ENCODE measurements at places on chromosomes 3 and 15.
A peak's percentile ranks its signal among the peaks of the same experiment; 100 is the strongest.

GRCh38 chr3:136535906-136536305 is 216.3 kb downstream of the STAG1 start:
- peak; percentile 74 for DNase-seq

DNA sequence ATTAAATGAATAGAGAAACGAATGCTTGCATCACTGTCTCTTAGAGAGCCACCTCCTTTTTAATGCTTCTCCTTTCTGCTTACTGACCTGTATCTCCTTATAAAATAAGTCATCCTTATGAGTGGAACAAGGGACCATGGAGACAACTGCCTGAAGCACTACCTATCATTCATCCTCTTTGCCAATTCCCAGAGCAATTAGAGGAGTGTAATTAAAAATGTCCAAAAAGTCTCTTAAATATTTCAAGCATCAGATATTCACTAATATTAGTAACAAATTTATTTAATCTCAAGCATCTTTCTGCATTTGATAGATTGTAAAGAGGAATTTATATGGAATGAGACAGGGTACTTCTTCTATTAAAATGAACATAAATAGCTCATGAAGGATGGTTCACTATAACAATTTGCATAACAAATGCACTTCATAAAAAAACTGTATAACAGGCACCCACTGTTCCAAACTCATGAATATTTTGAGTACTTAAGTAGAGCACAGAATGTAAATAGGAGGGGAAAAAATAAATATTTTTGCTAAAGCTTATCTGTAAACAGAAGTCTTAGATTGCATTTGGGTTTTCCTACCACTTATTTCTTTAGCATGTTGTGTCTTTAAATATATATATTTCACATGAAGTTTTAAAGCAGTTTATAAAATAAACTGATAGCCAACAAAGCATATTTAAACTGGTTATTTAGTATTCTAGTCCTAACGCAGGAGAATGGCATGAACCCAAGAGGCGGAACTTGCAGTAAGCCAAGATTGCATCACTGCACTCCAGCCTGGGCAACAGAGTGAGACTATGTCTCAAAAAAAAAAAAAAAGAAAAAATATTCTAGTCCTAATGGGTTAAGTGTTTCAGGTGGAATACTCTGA is 269.3 kb downstream of the TBL1XR1 start:
- DNase-seq = no peak

- DNase-seq = peak; percentile 37
Measured at GRCh38 chr3:31550452-31551251, 17.9 kb downstream of the STT3B start.

DNA sequence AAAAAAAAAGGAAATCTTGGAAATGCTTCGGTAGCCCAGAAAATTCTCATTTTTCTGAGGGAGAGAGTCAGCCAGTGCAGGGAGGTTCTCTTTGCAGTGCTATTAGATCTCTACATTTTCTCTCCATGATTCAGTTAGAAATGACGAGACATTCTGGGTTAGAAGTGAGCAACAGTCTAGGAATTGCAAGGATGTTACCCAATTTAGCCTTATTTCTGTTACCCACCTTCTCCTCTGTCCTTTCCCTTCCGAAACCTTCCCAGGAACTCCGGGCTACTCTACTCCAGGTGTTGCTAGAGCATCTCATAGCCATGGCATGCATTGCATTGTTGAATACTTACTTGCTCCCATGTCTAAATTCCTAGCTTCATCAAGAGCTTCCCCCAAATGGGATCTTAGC is 106.8 kb downstream of the EDEM1 start:
- DNase-seq = no peak

- no peak for DNase-seq
Measured at GRCh38 chr3:42088803-42089530, 2.2 kb upstream of the TRAK1 start.

- peak; percentile 48 for DNase-seq
Measured at GRCh38 chr15:38535491-38536200, 29.0 kb downstream of the RASGRP1 start.

GRCh38 chr3:178526291-178526690 is 9.9 kb upstream of the KCNMB2 start:
- no peak for DNase-seq

GRCh38 chr3:194197981-194198695 is 62.2 kb downstream of the HES1 start:
- no peak for DNase-seq

- DNase-seq = no peak
Measured at GRCh38 chr3:134908271-134908670, 113.2 kb downstream of the EPHB1 start.

GRCh38 chr3:85821130-85821756 is 862.5 kb downstream of the CADM2 start:
- DNase-seq = peak; percentile 27

DNA sequence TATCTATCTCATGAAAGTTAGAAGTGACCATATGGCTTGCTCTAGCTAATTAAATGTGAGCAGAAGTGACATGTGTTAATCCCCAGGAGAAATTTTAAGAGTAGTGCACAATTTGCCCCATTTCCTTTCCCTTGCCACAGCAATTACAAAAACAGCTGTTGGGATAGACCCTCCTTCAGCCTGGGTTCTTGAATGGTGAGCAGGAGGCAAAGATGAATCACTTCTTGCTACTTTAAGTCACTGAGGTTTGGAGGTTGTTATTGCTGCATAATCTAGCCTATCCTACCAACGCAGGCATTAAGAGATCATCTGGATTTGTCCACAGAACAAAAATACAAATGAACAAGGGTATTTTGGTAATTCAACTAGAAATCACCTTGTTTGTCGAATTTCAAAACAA is 51.7 kb upstream of the CAPN7 start:
- DNase-seq = peak; percentile 18

DNA sequence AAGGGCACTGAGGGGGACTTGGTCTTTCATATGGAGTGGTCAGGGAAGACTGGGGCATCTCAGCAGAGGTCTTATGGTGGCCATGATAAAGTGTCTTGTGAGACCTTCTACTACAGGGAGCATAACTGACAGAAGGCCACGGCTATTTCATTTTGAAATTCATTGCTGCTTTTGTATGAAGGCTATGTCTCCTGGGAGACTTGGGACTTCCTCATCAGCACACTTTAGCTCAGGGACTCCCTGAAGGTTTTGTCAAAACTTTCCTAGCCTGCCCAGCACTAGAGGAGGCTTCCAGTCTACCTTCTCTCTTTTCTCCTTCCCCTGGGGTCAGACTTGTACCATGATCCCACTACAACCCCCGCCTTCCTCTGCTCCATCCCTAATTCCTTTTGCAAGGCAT is 77.2 kb upstream of the RASGRF1 start:
- DNase-seq = no peak

DNA sequence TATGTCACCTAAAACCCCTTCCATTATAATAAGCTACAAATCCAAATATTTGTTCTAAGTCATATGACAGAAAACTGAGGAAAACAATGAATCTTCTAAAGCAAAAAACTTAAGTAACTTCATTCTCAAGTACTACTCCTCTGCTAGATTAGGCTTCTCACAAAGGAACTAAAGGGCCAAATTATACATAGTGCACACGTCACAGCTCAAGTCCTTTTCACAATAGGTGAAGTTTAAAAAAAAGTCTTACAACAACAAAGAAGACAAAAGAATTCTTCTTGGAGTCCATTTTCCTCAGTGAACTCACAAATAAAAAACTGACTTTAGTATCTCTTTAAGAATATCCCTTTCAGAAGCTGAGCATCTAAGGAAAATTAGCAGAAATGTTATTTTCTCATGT is 479.9 kb downstream of the MAGI1 start:
- no peak for DNase-seq

DNA sequence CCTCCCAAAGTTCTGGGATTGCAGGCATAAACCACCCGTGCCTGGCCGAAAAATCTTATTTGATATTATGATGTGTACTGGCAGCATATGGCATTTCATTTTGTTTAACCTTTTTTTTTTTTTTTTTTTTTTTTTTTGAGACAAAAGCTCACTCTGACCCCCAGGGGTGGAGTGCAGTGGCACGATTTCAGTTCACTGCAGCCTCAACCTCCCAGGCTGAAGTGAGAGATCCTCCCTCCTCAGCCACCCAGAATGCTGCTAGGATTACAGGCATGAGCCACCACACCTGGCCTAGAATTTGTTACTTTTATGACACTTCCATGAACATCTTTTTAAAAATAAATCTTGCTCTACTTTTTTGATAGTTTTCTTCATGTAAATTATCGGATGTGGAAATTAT is 12.0 kb downstream of the TERB2 start:
- DNase-seq = no peak

DNA sequence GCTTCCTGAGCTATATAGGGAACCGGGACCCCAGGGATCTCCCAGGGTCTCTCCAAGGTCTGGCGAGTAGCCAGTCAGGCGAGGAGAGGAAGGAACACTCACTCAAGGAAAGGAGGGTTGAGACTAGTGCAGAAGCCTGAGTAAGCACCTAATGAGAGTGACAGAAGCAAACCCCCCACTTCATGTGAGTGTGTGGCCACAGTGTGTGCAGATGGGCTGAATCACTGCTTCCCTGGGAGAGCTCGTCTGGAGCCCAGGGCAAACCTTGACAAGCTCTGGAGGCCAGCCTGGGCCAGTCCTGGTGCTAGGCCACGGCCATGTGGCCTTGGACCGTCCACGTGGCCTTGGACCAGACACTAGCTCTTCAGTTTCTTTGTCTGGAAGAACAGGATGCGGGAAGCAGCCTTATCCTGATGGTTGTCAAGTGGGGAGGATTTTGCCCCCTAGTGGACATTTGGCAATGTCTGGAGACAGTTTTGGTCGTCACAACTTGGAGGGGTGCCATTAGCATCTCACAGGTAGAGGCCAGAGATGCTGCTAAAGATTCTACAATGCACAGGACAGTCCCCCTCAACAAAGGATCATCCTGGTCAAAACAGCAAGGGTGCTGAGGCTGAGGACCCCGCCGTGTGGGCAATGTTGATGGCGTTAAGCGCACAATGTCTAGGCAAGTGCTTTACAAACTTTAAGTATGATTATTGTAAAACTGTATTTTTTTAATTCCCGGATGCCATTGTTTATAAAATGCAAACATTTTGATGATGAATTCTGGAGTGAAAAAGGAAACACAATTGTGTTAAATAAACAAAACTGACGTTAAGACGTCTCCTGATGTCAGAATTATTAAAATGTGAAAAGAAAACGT is 34.8 kb upstream of the CTSH start:
- peak; percentile 79 for DNase-seq

- peak; percentile 51 for DNase-seq
Measured at GRCh38 chr3:49785565-49786356, 581 bp downstream of the IP6K1 start.

DNA sequence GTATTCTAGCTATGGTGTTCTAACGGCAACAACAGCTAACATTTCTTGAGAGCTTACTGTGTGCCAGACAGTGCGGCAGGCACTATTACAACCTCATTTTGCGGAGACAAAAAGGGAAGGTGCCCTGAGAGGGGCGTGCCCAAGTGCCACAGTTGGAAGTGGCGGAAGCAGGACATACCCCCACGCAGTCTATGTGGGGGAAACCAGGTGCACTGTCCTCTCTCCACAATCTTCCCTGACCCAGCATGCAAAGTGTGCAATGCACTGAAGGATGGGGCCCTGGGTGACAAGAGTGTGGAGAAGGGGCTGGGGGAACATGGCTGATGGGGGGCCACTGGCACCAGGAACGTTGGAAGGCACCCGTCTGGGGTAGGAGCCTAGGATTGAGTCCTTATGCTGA is 8.6 kb downstream of the ANP32A start:
- no peak for DNase-seq

GRCh38 chr3:175447521-175447920 is 588.4 kb downstream of the NAALADL2 start:
- DNase-seq = no peak

DNA sequence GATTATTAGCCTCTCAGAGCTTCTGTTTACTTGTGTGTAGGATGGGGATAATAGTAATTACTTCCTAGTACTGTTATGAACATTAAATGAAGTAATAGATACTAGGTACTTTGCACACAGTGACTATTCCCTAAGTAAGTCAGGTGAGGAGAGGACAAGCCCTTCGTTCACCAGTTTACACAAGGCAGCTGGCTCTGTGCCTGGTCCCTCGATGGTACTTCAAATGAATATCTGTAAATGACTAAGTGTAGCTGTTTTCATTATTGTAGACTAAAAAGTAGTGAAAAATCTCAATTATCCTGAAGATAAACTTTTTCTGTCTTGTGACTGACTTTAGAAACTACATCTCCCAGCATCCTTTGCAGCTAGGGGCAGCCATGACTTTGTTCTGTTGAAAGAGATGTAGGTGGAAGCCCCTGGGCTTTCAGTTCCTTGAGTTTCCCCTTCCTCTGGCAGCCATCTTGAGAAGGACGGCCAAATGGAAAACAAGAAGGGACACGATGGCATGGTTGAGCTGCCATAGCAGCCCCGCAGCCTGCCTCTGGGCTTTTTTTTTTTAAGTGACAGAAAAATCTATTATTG is 11.7 kb upstream of the WNT7A start:
- peak; percentile 20 for DNase-seq

GRCh38 chr15:73125219-73125618 is 73.0 kb downstream of the NEO1 start:
- peak; percentile 15 for DNase-seq

- peak; percentile 87 for DNase-seq
Measured at GRCh38 chr15:56245871-56246814, 2.5 kb upstream of the RFX7 start.

DNA sequence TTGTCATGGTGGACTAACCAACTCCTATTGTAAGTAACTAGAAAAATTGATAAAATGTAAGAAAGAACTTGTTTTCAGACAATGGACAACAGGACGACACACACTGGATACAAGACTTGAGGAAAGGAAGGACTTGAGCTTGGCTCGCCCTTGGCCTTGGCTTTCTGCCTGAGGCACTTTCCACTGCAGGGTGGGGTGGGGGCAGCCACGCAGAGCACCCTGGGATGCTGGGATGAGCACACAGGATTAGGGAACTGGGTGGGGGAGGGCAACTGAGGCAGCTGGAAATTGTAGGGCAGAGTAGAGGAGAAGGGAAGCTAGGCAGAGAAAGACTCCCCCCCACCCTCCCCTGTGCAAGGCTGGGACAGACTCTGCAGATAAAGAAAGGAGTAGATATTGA is 25.5 kb upstream of the HHATL start:
- DNase-seq = no peak

- DNase-seq = no peak
Measured at GRCh38 chr3:185647880-185648210, 61.8 kb downstream of the SENP2 start.

GRCh38 chr15:45657254-45657653 is 22.4 kb downstream of the SQOR start:
- no peak for DNase-seq

- DNase-seq = peak; percentile 60
Measured at GRCh38 chr3:9951962-9952805, at the start of gene PRRT3. TSS of gene PRRT3 (minus strand) at chr3:9952408. CDS start at chr3:9950115, 2,293 bp downstream.

GRCh38 chr3:880371-880770 is 212.5 kb upstream of the CNTN6 start:
- DNase-seq = no peak

DNA sequence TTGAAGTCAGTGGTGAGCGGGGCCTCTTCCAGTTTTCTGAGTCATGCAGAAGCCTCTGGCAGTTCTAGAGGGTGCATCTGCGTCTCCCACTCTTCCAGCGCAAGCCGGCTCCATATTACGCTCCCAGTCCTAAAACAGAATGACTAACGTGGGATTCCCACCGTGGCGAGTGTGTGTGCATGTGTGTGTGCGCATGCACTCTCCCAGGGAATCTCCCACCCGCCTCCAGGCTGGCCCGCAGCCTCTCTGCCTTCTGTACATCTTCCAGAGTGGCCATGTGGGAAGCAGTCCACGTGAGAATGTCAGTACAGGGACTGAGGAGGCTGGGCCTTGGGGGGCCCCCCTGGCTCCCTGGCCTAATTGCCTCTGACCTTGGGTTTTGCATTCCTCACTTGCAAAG is 87.7 kb downstream of the LSM3 start:
- DNase-seq = peak; percentile 36

Measured in iris pigment epithelial cell (primary cell).